ELR (cell line): ENCODE measurements at places on chromosomes 2 and 18.
A peak's percentile ranks its signal among the peaks of the same experiment; 100 is the strongest.

- peak; percentile 75 for DNase-seq
Observed at GRCh38 chr2:199485732-199486335, 28.1 kb upstream of the SATB2 start.

DNA sequence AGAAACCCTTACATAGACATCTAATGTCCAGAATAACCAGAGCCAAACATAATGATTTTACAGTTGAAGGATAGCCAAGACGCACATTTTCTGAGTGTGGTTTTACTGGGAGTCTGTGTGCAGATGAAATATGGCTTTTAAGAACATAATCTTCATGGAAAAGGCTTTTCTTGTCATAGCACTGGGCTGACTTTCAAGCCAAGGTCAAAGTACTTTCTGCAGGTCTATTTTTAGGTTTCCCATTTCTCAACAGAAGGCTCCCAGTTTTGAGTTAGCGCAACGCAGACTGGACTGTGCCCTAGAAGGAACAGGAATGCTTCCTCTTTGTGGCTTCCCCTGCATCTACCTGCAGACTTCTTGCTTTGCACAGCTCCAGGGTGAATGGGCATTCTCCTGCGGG lies 92.3 kb upstream of the UPP2 start:
- DNase-seq: no peak

GRCh38 chr18:48727681-48728080 lies 188.8 kb downstream of the CTIF start:
- peak; percentile 76 for DNase-seq

DNA sequence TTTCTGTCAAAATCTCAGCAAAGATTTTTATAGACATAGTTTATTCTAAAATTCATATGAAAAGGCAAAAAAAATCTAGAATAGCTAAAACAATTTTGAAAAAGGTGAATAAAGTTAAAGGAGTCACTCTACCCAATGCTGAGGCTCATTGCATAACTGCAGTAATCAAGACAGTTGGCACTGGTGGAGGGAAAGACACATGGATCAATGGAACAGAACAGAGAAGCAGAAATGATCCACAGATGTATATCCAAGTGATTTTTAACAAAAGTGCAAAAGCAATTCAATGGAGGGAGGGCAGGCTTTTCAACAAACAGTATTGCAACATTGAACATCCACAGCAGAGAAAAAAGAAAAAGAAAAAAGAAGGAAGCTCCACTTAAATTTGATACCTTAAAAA lies 162.8 kb downstream of the RBM43 start:
- no peak for DNase-seq

DNA sequence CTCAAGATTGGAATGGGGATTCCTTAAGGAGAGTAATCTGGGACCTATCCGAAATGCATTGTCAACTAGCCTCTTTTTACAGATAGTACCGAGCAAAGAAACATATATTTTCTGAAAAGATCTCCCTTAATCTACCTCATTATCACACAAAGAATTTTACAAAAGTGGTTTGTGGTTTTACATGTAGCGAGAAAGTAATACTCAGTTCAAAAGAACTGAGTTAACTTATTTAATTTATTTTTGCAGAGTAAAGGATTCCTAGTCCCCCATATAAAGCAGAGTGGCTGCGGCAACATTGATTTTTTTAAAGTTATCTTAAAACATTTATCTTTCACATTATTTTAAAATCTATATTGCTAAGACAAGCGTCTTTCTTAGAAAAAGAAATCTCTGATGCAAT lies 15.9 kb upstream of the SOS1 start:
- no peak for DNase-seq

GRCh38 chr2:113255140-113256070 lies 23.3 kb downstream of the PAX8 start:
- no peak for DNase-seq

DNA sequence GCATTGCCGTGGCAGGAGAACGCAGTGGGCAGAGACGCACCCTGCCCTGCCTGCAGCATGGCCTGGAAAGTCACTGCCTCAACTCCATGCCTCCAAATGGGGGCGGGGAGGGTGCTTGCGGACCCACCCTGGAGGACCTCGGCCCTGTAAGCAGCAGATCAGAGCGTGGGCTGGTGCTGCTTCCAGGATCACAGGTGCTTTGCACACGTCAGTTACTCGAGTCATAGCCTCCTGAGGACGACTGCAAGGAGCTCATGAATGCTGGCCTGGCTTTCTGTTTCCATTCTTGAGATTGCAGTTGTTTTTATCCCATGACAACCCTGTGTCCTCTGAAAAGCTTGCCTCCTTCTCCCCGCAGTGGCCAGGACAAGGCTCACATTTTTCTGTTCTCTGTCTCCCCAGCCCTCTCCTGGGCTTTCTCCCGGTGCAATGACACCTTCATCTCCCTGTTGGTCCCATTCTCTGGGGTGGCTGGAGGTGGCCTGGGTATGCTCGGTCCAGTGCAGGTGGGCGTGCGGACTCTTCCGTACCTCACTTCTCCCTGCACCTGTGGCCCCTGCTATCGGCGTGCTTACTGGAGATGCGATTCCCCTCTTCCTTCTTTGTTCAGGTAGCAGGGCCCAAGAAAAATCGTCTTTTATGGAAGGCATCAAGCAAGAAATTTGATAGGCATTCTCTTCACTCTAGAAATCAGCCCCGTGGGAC lies 208.0 kb downstream of the GBX2 start:
- no peak for DNase-seq

DNA sequence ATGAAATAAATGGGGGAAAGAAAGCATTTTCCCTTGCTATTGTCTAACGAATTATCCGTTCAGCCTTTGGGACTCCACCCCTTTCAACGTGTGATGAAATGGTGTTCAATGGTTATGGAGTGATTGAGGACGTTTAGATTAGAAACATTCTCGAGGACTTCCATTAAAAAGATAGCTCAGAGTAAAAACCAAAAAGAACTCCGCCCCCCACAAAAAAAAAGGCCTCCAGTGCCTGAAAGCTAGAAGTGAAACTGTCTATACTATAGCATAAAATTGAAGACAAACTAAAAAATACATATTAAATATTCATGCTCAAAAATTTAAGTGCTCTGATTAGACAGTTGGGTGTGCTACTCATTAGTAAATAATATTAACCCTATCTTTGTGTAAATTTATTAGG lies 3.0 kb upstream of the ZNF516 start:
- DNase-seq: no peak

- no peak for DNase-seq
Observed at GRCh38 chr2:230717600-230717999, 5.0 kb downstream of the CAB39 start.

DNA sequence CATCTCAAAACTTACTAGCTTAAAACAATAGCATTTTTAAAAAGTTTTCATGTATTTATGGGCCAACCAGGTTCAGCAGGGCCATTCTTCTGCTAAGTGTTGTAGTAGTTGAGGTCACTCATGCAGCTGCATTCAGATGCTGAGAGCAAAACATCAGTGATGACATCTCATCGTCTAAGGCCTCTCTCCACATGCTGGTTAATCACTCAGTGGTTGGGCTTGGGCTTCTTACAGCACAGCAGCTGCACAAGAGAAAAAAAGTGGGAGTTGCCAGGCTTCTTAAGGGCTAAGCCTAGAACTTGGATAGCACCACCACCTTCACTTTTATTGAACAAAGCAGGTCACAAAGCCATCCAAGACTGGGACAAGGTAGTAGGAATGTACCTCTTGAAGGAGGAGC lies 190.3 kb downstream of the IRS1 start:
- DNase-seq: peak; percentile 49

GRCh38 chr2:1751767-1752725 lies 7.7 kb upstream of the PXDN start:
- DNase-seq: no peak

DNA sequence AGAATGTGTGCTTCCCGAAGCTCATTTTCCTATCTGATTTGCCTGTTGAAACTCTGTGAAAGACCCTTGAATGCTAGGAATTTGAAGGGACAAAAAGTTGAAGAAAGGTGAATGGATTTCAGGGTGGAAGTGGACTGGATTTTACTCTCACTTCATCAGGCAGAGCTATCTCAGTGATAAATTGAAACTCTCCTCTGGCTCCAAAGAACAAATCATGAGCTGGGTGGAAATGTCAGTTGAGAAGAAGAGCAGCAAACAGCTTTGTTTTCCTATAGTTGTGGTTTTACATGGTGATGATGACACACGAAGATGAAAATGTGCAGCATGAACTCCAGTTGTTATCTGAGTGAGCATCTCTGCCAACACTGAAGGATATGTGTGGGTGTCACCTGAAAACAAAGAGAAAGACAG lies 34.4 kb downstream of the CD28 start:
- DNase-seq: peak; percentile 71

GRCh38 chr18:36672437-36673344 lies 156.1 kb downstream of the TPGS2 start:
- peak; percentile 18 for DNase-seq

- DNase-seq: no peak
Observed at GRCh38 chr2:50650403-50650810, 381.5 kb downstream of the NRXN1 start.

DNA sequence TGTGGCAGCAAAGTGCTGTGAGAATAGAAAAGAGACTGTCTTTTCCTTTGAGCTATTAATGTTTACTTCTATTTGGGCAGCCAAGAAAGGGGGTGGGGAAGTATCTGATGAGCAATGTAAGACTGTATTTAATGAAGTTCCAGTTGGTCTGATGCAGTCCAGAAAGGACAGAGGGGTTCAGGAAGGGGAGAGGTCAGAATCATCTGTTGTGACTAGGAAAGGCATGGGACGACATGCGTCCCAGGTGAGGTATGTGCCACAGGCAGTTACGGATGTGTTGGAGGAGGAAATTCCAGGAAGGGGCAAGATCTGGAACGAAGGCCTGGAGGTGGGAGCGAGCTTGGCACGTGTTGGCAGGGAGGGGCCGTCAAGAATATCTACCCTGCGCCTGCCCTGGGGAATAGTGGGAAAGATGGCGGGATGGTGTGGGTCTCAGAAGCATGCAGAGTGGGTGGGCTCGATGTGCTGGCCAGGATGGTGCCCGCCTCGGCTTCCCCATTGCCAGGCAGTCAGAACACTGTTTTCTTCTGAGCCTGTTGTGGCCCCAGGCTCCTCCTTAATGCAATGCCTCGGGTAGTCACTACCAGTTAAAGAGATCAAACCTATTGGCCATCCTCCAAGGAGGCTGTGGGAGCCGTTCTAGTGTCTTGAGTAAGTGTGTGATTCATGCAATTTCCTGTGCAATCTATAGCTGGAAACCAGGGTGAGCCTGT lies 57.8 kb upstream of the TXNDC2 start:
- peak; percentile 100 for DNase-seq

DNA sequence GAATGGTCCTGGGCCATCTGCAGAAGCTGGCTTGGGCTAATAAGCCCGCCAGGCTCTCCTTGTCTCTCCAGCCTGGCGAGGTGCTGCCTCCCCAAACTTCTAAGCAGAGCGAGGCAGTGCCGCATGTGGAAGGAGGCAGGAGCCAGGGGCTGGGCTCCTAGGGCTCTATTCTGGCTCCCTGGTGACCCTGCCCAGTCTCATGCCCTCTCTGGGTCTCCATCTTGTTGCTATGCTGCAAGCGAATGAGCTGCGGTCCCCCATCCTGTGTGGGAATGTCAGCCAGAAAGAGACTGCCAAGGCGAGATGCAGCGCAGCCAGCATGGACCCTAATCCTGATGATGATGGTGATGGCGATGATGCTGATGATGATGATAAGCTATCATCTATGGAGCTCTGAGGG lies 48.7 kb downstream of the TNS1 start:
- DNase-seq: no peak

- DNase-seq: no peak
Observed at GRCh38 chr2:85732467-85733120, 21.2 kb upstream of the ATOH8 start.

DNA sequence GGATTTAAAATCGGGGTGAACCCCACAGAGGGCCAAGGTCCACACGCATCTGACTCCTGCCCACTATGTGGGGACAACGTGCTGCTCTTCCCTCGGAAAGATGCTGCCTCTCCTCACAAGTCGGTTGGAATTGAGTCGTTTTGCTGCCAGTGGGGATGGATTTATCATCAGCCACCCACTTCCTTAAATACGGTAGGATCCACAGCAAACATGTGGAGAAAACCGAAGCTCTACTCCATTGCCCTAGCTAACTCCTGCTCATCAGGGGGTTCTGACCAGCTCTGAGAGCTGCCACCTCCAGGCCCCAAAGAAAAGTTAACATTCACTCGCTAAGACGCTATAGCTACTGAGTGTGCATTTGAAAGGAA lies 80.9 kb downstream of the CHRNA1 start:
- DNase-seq: peak; percentile 67

DNA sequence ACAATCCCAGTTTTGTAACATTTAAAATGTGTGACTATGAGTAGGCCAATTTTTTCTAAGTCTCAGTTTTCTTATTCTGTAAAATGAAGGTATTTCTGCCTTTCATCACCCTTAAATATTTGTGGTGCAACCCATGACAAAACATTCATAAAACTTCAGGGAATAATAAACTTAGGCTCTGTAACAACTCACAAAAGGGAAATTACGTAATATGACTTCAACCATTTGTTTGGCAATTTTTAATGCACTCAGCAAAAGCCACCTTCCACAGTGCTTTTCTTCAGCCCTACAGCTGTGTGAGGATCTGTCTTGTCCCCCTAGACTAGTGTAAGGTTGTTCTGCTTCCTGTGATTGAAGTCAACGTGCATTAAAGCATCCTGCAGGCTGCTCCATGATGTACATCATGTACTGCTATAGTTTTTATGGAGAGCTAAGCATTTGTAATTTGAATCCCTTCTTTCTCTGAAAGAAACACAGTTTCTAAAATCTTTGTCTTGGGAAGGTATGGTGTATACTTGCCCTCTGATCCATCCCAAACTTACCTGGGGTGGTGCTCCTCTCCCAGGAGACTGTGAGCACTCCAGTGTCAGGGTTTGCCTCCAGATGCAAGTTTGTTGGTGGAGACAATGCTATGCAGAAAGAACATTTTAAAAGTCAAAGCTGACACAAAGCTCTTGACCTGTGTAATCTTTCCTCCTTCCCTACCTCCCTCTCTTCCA lies 39.1 kb downstream of the FN1 start:
- DNase-seq: peak; percentile 57

- DNase-seq: no peak
Observed at GRCh38 chr18:37922162-37922561, 356.6 kb upstream of the CELF4 start.

DNA sequence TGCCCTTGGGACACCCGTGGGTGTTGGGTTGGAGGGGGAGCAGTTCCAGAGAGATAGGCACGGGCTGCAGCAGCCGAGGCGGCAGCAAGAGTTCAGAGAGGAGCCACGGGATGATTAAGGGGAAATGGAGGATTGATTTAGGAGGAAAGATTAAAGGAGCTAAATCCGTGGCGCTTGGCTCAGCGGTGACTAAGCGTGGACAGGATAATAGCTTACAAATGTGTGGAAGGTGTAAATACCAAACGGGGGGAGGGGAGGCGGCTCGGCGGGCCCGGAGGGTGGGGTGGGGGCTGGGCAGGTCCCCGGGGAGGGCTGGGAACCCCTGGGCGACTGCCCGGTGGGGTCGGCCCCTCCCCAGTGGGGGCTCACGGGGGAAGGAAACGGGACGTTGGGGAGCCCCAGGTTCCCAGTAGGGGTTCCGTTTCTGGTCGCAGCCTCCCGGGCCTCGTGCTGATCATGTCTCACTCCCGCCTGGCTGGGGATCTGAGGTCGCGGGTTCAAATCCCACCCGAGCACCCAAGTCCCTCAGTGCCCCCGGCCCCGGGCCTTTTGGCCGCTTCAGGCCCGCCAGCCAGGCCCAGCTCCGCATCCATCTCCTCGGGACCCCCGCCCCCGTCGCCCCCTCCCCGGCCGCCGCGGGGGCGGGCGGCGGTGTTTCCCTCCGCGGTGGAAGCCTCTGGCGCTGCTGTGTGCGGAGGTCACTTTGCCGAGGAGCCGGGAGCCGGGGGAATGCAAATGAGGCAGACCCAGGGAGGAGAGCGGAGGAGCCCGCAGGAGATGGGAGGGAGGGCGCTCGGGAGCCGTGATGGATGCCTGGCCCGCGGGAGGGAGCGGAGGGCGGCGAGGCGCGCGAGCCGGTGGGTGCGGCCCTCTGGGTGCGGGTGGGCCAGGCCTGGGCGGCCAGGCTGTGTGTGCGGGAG lies 8.1 kb downstream of the ASIC4 start:
- DNase-seq: peak; percentile 88
